ENCODE measurements at places on chromosomes 5 and 9.
A peak's percentile ranks its signal among the peaks of the same experiment; 100 is the strongest.

DNA sequence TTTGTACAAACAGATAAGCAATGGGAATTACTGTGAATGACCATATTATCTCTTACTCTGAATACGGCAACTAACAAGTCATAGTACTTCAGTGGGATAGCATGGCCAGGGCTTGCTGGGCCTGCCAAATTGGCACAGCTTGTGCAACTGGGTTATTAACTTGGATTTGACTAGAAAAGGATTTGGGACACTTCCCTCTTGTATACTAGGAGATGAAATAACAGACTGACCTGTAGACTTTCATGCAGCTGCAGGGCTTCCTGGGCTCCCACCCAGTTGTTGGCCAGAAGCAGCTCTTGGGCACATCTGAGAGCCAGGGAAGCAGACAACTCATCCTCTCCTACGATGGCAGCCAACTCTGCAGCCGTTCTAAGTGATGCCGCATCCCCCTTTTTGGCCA lies 39.8 kb downstream of the CNOT8 start:
- no peak for DNase-seq

- DNase-seq, result no peak
Observed at GRCh38 chr5:155905364-155905763, 421.6 kb upstream of the SGCD start.

- DNase-seq, result no peak
Observed at GRCh38 chr9:111970827-111971226, 74.2 kb downstream of the UGCG start.

GRCh38 chr5:38845526-38846378 lies at the start of gene OSMR:
TSS of gene OSMR (plus strand) at chr5:38846012. CDS start at chr5:38869045, 23,033 bp downstream.
- DNase-seq, result peak; percentile 51

DNA sequence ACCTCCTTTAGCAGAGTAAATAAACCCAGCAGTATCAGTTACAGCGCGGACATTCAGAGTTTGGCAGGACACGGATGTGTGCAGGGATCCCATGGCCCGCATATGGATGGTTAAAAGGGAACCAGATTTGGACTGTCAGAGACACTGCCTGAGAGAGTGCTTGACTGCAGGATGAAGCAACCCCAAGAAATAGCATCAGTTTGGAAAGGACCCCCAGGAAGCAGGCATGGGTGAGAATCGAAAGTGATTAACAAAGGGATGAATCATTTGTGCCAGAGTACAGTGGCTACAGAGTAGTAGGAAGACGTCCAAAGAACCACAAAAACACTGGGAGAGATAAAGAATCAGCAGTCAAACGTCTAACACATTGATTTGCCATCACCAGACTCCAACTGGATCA lies 5.5 kb downstream of the C7 start:
- DNase-seq, result no peak

DNA sequence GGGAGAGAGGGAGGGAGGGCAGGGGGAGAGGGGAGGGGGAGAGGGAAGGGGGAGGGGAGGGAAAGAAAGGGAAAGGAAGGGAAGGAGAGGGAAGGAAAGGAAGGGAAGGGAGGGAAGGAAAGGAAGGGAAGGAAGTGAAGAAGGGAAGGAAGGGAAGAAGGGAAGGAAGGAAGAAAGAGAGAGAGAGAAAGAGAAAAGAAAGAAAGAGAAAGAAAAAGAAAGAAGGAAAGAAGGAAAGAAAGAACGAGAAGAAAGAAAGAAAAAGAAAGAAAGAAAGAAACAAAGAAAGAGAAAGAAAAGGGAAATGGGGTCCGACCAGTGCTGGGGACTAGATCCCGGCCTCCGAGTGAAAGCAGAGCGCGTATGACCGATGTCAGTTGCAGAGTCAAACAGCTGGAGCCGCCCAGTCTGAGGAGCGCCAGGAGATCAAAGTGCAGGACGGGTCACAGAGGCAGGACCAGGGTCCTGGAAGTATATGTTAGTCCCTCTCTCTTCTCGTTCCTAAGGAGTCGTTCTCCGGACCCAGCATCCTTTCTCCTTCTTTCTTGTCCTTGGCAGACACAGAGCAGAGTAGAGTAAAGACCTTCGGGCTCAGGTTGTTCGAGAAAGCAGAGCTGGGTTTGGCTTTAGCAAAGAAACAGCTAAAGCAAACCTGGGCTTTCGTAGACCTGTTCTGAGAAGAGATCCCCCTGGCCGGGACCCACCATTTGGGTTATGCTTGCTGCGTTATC lies 305.4 kb upstream of the MSX2 start:
- peak; percentile 1 for DNase-seq

- DNase-seq, result no peak
Observed at GRCh38 chr9:126420643-126421564, 94.3 kb downstream of the MVB12B start.

DNA sequence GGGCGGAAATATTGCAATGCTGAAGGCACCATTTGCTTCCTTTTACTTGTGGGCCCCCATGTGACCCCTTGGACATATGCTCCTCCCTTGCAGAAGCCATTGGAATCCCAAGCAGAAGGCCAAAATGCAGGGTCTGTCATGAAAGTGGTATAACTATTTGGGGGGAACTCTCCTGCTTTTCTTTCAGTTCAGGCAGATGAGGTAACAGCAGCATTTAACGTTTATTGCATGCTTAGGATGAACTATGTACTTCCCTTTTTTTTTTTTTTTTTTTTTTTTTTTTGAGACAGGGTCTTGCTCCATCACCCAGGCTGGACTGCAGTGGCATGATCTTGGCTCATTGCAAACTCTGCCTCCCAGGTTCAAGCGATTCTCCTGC lies 7.8 kb downstream of the FOXI1 start:
- no peak for DNase-seq

Measured in activated T-cell treated with anti-CD3 and anti-CD28 coated beads, Interleukin-2, amount 50 U/mL, for 72 hours (primary cell).